H7 (cell line): ENCODE measurements at places on chromosomes 4 and X.

DNA sequence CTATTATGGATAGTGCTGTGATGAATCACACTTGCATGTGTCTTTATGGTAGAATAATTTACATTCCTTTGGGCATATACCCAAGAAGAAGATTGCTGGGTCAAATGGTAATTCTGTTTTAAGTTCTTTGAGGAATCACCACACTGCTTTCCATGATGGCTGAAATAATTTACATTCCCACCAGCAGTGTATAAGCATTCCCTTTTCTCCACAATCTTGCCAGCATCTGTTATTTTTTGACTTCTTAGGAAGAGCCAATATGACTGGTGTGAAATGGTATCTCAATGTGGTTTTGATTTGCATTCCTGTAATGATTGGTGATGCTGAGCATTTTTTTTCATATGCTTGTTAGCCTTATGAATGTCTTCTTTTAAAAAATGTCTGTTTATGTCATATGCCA is 1120.2 kb downstream of the ARAP2 start:
- no peak for DNase-seq

GRCh38 chr4:136863756-136864155 is 668.5 kb downstream of the PCDH18 start:
- DNase-seq, result no peak

DNA sequence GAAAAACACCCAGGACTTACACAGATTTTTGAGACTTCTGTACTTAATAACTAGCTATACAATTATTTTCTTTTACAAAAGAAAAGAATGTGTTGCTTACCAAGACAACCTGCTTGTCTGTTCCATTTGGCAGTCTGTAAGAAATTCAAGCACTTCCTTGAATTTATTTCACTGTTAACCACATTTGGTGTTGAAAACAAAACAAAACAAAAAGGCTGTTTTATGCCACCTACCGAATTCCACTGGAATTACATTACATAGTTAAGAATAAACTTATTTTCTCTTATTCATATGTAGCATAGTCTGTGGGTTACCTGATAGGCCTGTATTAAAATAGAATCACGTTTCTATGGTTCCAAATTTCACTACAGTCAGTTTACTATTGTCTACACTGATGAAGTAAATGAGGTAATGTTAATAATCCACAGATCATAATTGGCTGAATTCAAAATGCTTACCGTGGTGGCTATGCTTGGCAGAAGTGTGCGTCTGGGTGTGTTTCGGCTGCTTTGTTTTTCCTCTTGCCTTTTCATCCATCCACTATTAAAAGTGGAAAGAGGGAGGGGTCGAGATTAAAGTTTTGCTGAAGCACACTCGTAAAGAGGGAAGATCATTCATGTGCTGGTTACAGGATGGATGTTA is at the start of gene TLR1:
Gene TLR1 (minus strand): TSS at position 138 of the 642 bp plus-strand sequence. CDS start 5,960 bp downstream, outside the sequence.
- DNase-seq, result no peak

GRCh38 chr4:173866322-173867026 is 336.4 kb upstream of the HAND2 start:
- DNase-seq, result no peak

GRCh38 chr4:176469546-176469945 is 149.8 kb downstream of the SPCS3 start:
- DNase-seq, result no peak

DNA sequence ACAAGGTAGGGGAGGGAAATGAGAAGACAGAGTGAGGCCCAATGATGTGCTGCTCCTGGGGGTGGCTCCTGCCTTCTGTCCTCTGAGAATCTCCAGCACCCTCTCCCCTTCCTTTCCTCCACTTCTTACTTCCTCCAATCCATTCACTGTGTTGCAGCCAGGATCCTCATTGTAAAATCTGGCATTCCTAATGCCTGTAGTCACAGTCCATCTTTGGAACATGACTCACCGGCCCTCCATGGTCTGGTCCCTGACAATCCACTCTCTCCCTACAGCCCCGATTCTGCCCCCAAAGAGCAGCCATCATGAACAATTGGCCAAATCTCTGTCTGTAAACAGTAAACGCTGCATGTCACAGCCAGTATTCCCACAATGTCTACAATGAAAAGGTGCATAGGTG is 72.9 kb downstream of the CLNK start:
- DNase-seq, result no peak

GRCh38 chr4:78601013-78601412 is 49.4 kb downstream of the ANXA3 start:
- no peak for DNase-seq

- peak; percentile 2 for DNase-seq
Measured at GRCh38 chrX:144566592-144566991, 680.7 kb upstream of the SPANXN1 start.

GRCh38 chrX:39899856-39900776 is 197.6 kb downstream of the BCOR start:
- no peak for DNase-seq

- DNase-seq, result no peak
Measured at GRCh38 chrX:109902665-109903064, 100.2 kb upstream of the TMEM164 start.

GRCh38 chr4:176769514-176769913 is 23.2 kb downstream of the VEGFC start:
- DNase-seq, result no peak

DNA sequence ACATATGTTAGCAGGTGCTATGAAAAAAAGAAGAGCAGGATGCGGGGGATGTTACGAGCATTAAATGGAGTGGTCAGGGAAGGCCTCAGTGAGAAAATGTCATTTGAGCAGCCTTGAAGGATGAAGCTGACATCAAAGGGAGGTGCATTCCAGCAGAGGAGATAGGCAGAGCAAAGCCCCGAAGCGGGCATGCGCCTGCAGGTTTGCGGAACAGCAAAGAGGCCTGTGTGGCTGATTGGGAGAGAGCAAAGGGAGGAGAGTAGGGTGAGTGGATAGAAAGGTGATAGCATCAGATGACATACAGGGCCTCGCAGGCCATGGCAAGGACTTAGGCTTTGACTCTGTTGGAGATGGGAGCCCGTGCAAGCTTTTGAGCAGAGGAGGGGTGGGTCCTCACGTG is 95.4 kb upstream of the GPR50 start:
- DNase-seq, result peak; percentile 6

DNA sequence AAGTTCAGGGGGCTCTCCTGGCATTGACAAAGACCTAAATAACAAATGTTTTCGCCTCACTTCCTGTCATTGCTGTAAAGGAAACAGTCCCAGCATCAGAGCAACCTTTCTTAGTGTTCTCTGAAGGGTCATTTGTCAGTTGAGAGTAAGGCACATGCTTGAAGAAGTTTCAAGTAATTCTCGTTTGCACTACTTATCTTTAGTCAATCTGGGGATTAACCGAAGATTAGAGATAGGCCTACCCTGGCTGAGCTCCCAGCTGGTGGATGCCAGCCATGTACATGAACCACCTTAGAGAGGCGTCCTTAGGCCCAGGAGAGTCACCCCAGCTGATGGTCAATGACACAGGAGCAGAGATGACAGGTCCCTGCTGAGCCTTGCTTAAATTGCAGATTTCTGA is 189.9 kb upstream of the PGRMC2 start:
- DNase-seq, result no peak
